ENCODE measurements at places on chromosomes 6 and 20. TPM values are rescaled to one million over a fixed set of nuclear protein-coding genes. Genes with fewer than 3 reads are reported as not detected.

The GUCA1A gene
- total RNA-seq: not detected

The TP53TG5 gene
- not detected for total RNA-seq

The SCUBE3 gene
- 0.05 TPM for total RNA-seq

The WTAP gene
- total RNA-seq: 68.2 TPM

The DZANK1 gene
- 2.7 TPM for total RNA-seq

The MDFI gene
- 0.67 TPM for total RNA-seq

The ZNF334 gene
- total RNA-seq: not detected

The ADGRF5 gene
- not detected for total RNA-seq

The SLC13A3 gene
- total RNA-seq: not detected

The DLK2 gene
- 8.1 TPM for total RNA-seq

The LY86 gene
- not detected for total RNA-seq

The PAK5 gene
- not detected for total RNA-seq

The CYP24A1 gene
- total RNA-seq: 91.3 TPM

The LIN28B gene
- 1.4 TPM for total RNA-seq
